8988T (cell line): ENCODE measurements at places on chromosomes 1 and 21.
A peak's percentile ranks its signal among the peaks of the same experiment; 100 is the strongest.

GRCh38 chr21:16608209-16608830, 878.5 kb downstream of the USP25 start:
- no peak for DNase-seq

DNA sequence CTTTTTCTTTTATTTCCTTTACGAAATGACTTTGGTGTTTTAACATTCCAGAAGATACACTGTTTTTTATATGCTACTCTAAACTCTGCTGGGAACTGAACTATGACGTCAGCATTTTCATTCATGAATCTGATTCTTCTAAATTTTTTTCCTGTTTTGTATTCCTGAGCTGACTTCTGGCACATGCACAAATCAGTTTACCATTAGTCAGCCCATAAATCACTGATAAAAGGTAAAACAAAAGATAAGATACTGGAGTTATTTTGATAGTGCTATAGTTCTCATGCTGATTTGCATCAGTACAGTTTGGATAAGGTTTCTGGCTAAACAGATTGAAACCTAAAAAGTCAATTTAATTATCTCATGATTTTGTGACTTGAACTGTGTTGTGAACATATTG, 10.4 kb downstream of the CAMTA1 start:
- no peak for DNase-seq

DNA sequence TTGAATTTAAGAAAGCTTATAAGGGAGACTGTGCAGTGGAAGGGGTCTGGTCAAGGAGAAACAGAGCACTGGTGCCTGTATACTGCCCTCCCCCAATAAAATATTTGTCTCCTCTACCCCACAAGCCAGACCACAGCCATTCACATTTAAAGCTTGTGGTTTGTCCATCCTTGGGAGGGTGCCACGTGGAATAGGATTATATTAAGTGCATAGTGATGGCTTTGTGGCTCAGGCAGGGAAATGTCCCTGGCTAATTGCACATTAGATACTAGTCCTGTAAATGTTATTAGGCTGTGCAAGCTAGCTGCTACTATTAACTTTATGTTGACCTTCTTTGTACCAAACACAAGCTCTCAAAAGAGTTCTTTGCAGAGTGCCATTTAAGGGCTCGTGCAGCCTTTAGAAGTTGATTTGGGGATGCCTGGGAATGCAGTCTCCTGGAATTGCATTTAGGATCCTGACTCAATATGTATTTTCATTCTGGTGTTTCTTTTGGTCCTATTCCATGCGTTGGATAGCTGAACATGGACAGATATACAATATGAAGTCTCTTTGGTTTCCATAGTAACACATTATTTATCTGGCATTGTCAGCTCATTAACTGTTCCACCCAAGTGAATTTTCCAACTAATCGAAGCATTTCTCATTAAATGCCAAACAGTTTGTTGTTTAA, 210.6 kb downstream of the ROR1 start:
- DNase-seq: no peak

DNA sequence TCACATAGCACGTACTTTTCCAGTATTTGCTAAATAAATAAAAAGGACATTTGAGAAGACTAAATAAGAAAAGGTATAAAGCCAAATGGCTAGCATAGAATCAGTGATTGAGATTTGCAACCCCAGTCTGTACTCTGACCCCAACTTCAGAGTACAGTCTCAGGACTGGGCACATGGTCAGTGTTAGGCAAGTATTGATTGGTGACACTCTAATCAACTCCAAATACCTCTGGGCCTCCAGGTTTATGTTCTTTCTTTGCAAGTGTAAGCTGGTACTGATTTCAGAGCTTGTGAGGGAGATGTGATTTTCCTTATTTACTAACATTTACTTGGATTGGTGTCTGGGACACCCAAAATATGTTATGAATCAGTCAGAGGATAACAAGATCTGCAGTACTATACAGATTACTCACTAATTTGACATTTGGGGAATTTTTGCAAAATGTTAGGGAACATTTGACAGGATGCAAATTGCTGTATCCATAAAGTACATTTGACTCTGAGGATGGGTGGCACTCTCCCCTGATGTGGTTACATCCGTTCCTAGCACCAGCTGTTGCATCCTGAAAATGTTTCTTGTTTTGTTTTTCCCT, 34.2 kb downstream of the LMO4 start:
- DNase-seq: no peak

DNA sequence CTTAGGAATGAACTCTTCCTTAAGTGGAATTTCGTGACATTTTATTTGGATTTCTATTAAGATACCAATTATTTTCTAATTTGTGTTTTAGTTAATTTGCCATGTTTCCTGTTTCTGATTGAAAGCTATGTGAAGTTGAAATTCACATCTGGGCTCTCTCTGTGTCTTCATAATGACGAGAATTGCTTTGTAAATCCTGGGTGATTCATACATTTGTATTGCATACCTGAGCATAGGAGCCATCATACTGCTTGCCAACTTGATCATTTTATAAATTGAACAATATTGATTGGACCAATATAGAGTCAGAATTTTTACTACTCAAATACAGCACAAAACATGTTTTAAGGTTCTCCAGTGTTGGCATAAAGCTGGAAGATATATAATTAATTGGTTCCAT, 817.9 kb downstream of the BRINP3 start:
- no peak for DNase-seq

DNA sequence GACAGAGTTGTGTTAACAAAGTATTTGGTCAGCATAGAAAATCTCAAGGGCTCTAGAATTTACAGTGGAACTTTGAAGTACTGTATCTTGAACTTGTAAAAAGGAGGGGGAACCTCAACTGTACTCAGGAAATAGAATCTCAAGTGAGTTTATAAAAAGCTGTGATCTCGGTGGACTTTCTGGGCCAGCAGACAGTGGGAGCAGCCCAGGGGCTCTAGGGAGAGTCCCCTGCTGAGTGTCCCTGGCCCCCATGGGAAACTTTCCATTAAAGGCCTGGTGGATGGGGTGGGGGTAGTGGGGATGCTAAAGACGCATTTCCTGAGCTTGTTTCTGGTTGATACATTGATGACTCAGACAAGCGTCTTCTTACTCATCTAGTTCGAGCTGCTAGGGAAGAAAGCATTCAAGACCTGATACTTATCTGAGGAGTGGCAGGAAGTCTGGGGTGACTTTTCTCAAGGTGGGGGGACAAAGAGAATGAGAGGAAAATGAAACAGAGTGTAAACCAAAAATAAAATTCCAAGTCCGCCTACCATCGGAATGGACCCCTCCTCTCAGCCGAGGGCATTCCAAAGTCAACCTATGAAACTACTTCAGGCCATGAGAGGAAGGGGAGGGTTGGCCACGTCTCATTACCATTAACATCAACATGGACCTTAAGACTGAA, 65.5 kb downstream of the NID1 start:
- peak; percentile 42 for DNase-seq

- no peak for DNase-seq
These were observed 145.0 kb upstream of the FGGY start for GRCh38 chr1:59151860-59152259.
